CD8-positive, alpha-beta memory T cell (primary cell): ENCODE measurements at places on chromosomes 12 and 14.

- DNase-seq: no peak
These were observed 10.2 kb downstream of the AVIL start for GRCh38 chr12:57808351-57808750.

- DNase-seq: no peak
These were observed 1.7 kb upstream of the SYNE3 start for GRCh38 chr14:95518045-95518751.

DNA sequence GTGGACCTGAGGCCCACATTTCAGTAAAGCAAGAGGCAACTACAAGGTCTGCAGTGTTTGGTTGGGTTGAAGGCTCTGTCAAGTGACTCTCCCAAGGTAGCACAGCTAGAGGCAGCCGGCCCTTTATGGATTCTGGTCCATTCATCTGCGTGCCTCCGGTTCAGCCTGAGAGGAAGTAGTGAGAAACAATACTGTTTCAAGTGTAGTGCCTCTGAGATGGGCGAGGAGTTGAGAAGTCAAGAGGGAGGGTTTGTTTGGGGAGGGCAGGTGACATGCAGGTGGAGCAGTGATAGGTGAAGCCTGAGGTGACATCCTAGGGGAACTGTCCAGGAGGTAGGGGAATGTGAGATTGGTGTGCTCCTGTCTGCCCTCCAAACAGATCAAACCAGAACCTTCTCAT lies 933.5 kb downstream of the VRK1 start:
- no peak for DNase-seq

GRCh38 chr14:94227029-94227428 lies 52.9 kb downstream of the PPP4R4 start:
- no peak for DNase-seq

- no peak for DNase-seq
These were observed 6.2 kb upstream of the CGRRF1 start for GRCh38 chr14:54503486-54503885.

GRCh38 chr12:12686925-12687324 lies 9.1 kb downstream of the GPR19 start:
- no peak for DNase-seq

DNA sequence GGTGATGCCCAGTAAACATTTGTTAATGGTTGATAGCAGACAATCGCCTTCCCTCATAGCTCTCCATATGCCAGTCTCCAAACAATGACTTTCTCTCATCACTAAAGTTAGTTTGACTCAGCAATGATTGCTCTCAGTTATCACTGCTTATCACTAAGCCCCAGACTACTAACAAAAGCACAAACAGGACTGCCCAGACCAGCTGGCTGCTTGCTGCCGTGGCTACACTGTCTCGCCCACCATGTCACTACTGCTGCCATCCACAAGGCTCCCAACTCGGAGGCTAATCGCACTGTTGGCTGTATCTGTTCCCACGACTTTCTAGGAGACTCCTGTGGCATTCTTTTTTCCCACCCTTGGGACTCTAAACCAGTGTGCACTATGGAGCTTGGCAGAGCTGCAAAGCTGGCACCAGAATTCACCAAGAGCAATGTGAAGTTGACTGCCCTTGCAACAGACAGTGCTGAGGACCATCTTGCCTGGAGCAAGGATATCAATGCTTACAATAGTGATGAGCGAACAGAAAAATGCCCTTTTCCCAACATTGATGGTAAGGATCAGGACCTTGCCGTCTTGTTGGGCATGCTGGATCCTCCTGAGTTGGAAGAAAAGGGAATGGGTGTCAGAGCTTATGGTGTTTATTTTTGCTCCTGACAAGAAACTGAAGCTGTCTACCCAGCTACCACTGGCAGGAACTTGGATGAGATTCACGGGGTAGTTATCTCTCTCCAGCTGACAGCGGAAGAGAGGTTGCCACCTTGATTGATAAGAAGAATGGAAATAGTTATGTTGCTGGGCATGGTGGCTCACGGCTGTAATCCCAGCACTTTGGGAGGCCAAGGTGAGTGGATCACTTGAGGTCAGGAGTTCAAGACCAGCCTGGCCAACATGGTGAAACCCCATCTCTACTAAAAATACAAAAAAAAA lies 27.1 kb upstream of the NR2C1 start:
- DNase-seq: no peak

DNA sequence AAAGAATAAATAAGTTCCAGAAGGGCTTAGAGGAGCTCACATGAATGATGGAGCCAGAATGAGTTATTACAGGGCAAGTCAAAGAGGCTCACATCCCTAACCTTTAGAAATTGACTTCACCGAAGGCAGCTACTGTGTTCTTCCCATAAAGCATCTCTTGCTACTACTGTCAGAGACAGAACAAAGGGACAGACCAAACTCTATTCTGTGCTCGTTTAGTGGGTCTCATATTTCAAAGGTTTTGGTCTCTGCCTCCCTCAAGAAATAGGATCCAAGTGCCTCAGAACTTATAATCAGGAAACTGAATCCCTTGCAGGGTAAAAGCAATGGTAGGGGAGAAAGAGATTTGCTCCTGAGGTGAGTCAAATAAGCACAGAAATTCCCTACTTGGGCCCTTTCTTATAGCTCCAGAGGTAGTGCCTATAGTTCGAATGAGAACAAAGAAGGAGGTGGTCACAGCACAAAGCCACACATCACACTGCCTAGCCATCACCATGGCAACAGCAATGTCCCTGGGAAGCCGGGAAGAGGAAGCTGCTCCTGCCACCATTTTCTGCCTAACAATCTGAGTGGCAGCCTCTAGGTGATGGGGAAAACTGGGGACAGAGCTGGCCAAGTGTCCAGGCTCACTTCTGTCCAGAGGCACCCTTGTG lies 294.9 kb downstream of the FOXN3 start:
- no peak for DNase-seq

GRCh38 chr12:4719821-4720636 lies at the start of gene GALNT8:
GALNT8 (plus strand) TSS chr12:4720400; CDS start chr12:4720678, 278 bp downstream.
- no peak for DNase-seq

GRCh38 chr12:51009056-51009440 lies 17.1 kb downstream of the SLC11A2 start:
- DNase-seq: no peak

DNA sequence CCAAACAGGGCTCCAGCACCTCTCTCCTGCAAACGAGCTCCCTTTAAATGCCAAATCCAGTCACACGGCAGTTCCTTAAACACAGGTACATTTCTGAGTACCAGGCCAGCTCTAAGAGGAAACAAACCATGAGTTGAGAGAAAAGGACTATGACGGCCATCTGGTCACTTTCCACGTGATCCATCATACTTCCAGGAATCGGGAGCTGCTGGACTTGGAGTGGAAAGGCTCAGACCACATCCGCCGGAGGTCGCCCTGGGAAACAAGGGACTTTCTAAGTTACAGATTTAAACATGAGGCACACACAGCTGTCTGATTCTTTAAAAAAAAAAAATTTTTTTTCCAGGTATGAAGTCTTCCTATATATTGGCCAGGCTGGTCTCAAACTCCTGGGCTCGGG lies 39.2 kb downstream of the ACADS start:
- DNase-seq: no peak

DNA sequence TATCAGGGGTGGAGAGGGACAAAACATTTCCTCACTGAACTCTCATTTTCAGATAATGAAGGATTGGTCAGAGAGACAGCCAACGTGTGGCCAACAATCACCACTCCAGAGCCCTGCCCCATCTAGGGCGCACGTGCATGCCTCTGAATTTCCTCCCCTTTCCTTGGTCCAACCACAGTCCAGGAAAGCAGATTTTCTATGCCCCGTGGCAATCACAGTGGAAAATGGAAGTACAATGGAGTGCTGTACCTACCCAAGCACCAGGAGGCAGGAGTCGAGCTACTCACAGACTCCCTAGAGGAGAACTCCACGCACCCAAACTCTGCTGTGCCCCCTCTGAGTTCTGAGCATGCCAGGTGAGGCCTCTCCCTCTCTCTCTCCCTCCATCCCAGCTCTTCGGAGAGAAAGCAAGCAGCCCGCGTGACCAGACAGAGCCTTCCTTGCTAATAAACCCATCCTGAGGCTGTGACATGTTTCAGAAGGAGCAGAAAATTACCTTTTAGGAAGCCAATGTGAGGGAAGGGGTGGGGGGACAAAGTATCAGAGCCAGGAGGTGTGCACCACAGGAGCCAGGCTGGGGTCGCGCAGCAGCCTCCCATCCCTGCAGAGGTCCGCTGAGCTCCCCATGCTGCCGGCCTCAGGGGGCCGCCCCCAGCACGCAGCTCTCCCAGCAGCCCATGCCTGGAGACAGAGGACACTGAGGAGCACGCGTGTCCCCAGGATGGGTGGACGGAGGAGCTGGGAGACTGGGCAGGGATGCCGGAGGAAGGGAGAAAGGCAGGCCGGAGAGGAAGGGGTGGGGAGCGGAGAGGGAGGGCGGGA lies 73.4 kb downstream of the PITPNM2 start:
- DNase-seq: no peak

DNA sequence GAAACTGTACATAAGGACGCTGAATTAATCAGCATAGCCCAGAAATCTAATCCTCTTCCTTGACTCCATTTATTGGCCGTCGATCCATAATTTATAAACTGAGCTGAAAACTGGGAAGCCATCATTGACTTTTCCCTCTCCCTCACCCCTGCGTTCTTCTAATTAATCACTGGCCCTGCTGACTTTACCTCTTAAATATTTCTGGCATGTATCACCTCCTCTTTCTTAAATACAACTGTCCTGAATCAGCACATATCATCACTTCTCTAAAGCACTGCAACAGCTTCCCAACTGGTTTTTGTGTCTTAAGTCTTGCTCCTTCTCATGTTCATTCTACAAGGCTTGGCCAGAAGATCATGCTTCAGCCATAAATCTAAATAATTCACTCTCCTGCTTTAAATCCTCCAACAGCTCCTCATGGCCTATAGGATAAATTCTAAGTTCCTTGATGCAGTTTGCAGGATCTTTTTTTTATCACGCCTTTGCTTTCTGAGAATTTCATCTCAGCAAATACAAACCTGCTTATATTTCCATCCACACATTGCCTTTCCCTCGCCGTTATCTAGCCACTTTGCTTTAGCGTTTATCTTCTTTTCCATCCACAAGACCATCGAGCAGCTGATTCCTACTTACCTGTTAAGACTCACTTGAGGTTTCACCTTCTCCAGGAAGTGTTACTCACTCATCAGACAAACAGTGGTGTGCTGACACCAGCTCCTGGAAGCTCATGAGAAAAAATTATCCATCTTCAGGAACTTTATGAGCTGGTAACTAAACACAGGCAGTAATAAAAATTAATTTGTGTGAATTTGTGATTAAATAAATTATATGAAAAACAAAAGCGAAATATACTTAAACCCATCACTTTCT lies 295.6 kb upstream of the FLRT2 start:
- no peak for DNase-seq

DNA sequence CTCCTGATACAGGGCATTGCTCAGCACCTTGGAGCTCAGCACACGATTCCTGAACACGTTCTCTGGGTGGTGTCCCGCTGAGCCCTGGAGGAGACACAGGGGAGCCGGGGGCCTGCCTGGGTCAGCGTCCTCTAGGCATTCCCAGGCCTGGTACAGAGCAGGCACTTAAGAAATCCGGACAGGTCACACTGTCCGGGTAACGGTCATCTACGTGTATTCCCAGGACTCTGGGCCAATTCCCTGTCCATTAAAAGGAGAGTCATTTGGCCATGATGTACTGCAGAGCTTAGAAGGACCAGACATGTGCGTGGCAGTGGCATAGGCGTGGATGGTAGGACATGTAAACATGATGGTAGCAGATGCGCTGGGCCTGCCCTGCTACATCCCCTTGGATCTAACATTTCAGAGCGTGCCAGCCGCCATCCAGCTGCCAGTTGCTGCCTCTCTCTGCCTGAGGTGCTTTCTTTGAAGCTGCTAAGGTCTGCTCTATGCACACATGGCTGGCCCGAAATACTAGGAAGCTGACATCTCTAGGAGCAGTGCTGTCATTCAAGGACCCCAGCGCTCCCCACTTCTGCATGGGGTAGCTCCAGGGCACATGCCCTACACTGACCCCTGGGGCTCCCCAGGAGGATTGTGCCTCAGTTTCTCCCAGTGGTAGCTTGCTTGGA lies 273.1 kb upstream of the RTL1 start:
- DNase-seq: no peak

- DNase-seq: no peak
These were observed 15.3 kb downstream of the FOXN3 start for GRCh38 chr14:89401761-89402160.

DNA sequence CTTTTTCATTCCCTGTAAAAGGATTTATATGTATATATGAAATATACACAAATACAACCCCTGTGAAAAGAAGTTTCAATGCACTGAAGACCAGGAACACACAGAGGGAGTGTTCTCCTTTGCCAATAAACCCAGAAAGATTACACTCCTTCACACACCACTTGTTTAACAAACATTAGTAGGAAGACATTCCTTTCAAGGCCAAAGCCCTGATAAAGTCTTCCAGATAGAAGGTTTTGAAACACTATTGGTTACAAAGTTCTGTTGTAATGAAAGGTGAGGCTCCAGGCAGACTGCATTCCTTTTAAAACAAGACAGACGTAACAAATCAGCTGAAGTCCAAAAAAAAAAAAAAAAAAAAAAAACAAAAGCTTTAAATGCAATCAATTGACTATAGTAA lies 81.0 kb downstream of the PTPN21 start:
- DNase-seq: no peak

- DNase-seq: no peak
These were observed 134.7 kb downstream of the FGD4 start for GRCh38 chr12:32533971-32534590.

DNA sequence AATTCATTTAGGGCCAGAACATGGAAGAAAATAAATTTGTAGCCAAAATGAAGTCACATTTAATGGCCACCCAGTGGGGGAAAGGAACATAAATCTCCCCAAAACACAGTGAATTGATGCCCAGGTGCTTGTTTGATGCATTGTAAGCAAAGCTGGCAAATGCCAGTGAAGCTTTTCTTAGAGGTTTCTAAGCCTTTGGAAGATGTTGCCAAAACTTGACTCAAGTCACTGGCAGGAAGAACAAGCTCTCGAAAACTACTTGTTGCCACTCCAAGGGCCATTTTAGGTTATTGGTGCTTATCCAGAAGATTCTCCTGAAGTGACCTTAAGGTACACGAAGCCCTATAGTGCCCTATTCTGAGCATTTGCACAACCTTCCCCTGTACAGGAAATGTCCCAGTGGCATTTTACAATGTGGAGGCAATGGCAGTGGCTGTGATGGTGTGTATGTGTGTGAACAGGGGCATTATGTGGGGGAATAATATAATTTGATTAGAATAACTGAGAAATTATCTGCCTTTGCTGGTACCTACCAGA lies 89.5 kb upstream of the NOVA1 start:
- DNase-seq: no peak

DNA sequence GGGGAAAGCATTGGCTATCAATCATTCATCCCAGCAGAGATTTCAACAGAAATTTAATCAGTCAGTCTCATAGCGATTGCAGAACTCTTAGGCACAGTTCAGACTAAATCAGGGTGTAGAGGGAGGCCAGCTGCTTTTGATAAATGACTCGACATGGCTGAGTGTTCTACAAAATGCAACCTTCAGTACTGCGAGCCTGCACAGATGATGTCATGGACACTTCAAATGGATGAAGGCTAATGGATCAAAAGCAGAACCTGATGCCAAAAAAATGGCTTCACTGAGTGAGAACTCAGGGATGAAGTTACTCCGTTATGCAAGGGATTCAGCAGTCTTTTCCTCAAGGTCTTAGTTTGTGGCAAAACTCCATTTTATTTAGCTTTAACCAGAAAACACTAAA lies 167.3 kb downstream of the DACT1 start:
- DNase-seq: no peak
